ENCODE measurements at places on chromosomes 16 and 17.

- no peak for DNase-seq
These were observed 151.5 kb downstream of the CEP112 start for GRCh38 chr17:66040402-66040801.

GRCh38 chr17:71111460-71111859, 942.1 kb downstream of the KCNJ2 start:
- no peak for DNase-seq

- DNase-seq: no peak
These were observed 34.8 kb upstream of the GAS7 start for GRCh38 chr17:10233161-10233560.

DNA sequence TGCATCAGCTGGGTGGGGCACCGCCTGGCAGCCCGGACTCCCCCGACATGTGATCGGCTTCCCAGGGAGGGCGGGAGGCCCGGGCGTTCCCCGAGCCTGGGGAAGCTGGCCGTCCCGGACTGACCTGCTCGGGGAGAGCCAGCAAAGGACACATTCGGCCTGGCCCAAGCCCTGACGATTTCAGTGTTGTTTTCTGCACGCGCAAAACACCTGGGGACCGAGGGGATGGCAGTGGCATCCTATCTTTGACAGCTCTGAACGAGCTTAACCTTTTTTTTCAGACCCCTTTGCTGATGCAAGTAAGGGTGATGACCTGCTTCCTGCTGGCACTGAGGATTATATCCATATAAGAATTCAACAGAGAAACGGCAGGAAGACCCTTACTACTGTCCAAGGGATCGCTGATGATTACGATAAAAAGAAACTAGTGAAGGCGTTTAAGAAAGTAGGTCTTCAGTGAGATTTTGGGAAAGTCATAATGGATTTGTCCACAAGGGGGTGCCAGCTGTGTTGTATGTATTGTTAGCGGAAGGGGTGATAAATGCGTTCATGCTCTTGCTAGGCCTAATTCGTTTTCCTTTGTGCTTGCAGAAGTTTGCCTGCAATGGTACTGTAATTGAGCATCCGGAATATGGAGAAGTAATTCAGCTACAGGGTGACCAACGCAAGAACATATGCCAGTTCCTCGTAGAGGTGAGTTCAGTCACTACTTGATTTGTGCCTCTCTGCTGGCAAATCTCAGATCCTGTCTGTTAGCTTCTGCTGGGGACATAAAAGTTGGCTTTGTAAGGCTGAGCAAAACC, 1.0 kb downstream of the EIF1 start:
- peak; percentile 43 for DNase-seq

- no peak for DNase-seq
These were observed 143.7 kb downstream of the PRKCB start for GRCh38 chr16:23979441-23979840.

DNA sequence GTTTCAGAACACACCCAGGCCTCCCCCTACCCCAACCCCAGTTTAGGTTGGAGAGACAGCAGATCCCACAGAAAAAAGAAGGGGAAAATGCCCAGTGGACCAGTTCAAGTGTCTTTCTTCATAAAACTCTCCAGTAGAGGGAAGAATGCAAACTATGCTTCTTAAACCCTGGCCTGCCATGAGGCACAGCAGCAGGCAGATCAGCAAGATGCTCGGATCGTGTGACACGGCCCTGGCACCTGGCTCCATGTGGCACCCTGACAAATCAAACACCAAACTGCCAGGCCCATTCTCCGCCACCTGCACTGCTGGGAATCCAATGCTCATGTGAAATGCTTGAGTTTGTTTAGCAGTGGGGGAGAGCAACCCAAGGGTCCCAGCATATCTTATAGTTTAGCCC, 166.8 kb downstream of the SOX9 start:
- peak; percentile 64 for DNase-seq

DNA sequence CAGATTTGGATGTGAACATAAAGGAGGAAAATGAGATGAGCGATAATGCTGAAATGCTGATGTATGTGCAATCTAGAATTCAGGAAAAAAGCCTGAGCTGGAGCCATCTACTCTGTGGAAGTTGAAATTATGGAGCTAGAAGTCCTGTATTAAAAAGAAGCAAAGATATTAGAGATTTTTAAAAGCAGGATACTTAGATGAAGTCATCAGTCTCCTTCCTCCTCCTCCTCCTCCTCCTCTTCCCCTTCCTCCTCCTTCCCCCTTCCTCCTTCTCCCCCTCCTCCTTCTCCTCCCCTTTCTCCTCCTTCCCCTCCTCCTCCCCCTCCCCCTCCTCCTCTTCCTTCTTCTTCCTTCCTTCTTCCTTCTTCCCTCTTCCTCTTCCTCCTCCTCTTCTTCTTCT, 823.8 kb upstream of the CA10 start:
- no peak for DNase-seq

DNA sequence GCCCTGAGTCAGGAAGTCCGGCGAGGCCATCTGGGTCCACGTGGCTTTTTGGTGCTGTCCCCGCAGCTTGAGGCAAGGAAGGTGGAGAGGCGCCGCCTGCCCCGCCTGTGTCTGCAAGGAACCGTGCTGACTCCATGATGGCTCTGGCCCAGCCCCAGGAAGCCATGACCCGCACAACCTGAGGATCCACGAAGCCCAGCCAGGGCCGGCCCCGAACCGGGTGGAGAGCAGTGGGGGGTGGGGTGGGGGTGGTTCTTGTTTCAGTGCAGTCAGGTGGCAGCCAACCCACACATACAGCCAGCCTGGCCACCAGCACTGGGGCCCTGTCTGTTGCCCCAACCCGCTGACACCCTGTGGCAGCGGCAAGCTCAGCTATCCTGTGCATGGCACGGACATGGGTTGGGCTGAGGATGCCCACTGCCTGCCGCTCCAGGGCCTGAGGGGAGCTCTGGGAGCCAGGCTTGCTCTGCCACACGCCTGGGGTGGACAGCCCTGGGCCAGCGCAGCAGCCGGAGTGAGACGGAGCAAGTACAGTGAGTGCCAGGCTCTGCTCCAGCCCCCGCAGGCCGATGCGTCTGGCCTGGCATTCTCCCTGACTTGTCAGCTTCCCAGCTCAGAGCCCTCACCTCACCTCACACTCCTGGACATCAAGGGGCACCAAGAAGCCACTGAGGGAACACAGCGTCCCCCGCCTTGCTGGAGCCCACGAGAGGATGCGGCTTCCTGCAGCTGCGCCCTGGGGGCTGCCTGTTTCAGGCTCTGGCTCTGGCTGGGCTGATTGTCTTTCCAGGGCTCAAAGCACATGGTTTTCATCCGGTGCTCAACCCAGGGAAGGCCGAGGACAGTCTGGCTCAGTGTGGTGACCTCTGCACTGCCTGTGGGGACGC, 68.8 kb downstream of the LMF1 start:
- no peak for DNase-seq

DNA sequence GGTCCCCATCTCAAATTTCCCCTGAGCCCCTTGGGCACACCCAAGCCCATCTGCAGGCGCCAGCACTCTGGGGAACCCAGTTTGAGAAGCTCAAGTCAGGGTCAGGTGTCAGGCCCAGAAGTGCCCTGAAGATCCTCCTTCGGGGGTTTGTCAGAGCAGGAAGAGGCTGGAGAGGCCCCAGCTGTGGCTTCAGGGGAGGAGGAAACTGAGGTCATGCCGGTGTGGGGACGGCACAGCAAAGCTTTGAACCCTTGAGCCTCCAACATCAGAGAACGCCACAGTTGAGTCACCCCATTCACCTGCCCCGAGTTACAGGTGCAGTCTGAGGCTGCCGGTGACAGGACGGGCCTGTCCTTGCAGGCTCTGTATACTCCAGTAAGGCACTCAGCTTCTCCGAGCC, 140.2 kb upstream of the CIBAR2 start:
- no peak for DNase-seq

GRCh38 chr17:59107306-59107670, 608 bp upstream of the TRIM37 start:
- no peak for DNase-seq

- DNase-seq: no peak
These were observed 4.1 kb upstream of the CD2BP2 start for GRCh38 chr16:30358990-30359870.

DNA sequence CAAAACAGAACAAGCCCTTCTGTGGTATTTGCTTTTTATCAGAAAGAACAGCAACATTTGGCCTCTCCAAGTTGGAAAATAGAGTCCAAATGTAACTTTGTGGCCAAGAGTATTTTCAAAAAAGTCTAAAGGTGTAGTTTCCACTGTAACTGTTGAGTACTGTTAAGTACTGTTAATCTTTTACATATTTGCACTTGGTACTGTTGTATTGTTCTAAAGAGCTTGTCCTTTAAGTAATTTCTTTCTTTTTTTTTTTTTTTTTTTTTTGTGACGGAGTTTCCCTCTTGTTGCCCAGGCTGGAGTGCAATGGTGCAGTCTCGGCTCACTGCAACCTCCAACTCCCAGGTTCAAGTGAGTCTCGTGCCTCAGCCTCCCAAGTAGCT, 21.5 kb downstream of the LDAF1 start:
- no peak for DNase-seq

GRCh38 chr16:51290442-51291285, 139.6 kb upstream of the SALL1 start:
- DNase-seq: no peak

DNA sequence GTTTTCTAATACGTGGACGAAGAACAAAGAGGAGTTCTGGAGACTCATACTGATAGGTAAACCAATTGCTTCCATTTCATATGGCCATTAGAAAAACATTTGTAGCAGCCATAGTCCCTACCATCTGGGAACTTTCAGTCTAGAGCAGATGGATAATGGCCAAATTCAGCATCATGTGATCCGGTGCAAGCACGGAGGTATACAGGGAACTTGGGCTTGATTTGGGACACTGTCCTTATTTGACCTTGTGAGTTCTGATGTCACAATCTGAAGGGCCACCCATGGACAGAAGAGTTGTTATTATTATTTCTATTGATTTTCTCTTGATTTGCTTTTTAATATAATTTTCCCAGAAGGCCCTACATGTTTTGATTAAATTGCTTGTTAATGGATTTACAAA, 154.6 kb upstream of the ZNF267 start:
- DNase-seq: no peak

DNA sequence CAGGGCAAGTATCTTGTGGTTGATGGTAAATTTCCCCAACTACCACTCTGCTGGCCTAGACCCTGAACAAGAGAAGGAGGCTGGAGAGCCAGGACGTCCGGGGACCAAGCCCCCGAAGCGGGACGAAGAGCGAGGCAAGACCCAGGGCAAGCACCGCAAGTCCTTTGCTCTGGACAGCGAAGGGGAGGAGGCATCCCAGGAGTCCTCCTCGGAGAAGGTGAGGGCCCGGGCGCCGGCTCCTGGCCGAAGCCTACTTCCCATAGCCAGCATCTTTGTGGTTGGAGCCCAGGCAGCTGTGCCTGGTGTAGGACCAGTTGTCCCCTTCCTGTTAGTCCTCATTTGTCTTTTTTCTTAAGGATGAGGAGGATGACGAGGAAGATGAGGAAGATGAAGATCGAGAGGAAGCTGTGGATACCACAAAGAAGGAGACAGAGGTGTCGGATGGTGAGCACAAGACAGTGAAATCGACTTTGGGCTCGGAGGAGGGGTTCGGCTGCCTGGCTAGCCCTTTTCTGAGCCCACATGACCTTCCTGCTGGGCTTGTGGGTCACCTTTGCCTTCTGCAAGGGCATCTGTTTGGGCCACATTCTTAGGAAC, 11.8 kb downstream of the SETD1A start:
- DNase-seq: no peak

DNA sequence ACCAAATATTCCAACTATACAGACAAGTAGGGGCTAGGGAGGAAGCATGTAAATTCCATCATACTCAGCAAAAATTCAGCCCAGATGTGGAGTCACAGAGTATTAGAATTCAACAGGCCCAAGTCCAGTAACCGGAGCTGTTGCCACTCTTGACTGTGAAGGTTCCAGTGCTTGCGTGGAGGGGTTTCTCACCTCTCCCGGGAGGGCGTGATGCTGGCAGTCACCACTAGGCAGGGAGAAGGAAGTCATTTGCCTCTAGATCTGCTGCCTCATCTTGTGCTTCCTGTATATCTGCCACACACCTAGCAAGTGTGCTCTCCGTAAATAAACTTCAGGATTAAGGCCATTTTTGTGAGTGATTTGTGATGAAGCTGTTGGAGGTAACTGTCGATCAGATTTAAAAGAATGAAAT, 1.0 kb upstream of the CKLF start:
- no peak for DNase-seq

- no peak for DNase-seq
These were observed 104.9 kb upstream of the TBX2 start for GRCh38 chr17:61294777-61295176.

GRCh38 chr16:15966420-15966819, 17.0 kb downstream of the ABCC1 start:
- DNase-seq: no peak

DNA sequence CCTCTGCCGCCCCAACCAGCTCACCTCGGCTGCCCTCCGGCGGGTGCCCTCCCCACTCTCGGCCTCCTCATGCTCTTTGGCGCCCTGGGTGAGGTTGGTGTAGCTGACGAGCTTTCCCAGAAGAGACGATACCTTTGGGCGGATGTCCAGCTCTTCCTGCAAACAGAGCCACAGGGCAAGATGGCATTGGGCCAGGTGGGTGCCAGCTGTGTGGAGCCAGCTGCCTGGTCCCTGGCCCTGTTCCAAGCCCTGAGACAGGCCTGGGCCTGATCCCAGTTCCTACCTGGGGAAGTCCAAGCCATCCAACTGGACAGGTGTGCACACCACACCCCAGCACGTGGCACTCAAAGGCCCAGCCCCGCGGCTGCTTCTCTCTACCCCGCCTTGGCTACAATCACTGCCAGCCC, 6.9 kb downstream of the SLC12A4 start:
- peak; percentile 89 for DNase-seq

DNA sequence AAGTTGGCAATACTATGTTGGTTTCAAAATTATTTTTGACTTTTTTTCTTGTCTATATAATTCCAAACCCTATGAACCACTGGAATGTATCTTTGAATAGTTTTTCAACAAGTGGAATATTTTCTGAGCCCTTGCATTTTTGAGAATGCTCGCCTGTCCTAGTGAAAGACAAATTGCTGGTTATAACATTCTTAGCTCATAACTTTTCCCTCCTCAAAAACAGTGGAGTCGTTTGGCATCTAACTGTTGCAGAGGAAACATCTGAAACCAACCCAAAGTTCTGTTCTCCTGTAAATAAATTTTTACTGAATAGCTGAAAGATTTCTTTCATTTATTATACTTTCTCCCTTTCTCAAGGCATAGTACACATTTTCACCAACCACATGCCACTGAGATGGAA, 11.3 kb upstream of the COX10 start:
- no peak for DNase-seq

DNA sequence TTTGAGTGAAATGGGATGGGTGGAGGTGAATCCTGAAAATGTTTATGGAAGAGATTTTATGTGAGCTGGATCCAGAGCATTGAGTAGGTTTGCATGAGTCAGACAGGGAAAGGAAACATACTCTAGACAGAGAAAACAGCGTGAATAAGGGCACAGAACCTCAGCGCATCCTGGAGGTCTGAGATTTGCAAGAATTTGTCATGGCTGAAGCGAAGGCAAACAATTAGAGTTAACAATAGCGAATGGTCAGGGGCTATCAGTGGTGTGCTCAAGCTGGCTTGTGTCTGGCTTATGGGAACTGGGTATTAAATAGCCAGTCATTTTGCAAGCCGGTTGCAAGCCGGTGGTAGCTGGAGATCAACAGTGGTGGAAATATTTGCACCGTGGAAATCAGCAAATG, 36.4 kb downstream of the MAP2K6 start:
- DNase-seq: no peak
